ENCODE measurements at places on chromosomes 16 and 17.

- no peak for DNase-seq
Measured at GRCh38 chr16:3038256-3038655, 1.5 kb upstream of the BICDL2 start.

- DNase-seq: no peak
Measured at GRCh38 chr16:66287926-66288325, 78.6 kb upstream of the CDH5 start.

DNA sequence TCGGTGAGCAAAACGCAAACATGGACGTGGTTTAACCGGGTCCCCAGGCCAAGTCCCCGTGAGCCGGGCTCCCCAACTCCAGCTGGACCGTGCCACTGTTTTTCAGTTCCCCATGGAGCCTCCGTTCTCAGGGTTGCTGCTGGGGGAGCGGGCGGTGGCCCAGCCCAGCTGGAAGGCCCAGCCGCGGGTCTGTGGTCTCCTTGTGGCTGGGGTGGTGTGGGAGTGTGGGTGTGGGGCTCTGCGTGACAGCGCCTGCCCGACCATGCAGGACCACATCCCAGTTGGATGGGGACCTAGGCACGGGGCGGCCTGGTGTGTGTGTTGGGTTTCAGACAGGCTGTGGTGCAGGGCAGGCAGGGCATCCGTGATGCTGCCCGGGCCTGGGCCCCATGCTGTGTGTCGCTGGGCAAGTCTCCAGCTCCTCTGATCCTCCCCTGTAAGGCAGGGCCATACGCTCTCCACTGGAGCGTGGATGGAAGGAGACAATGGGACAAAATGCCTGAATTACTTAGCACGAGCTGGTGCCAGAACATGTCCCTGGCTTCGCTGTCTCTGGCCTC, 40.3 kb downstream of the COX4I1 start:
- DNase-seq: no peak

DNA sequence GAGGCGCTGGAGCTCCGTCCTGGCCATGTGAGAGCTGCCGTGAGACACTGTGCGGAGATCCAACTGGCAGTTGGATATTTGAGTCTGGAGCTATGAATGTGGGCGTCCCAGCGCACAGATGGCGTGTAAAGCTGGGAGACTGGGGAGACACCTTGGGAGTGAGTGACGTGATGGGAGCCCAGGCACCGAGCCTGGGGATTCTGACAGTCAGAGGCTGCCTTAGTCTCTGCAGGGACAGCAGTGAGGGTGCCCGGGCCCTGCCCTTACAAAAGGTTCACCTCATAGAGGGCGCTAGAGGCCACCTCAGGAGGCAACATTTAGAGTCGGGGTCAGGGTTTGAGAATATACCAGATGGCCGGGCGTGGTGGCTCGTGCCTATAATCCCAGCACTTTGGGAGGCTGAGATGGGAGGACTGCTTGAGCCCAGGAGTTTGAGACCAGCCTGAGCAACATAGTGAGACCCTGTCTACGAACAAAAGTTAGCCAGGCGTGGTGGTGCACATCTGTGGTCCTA, 194.1 kb upstream of the GSE1 start:
- no peak for DNase-seq

- no peak for DNase-seq
Measured at GRCh38 chr17:12853921-12854320, 64.6 kb downstream of the ARHGAP44 start.

DNA sequence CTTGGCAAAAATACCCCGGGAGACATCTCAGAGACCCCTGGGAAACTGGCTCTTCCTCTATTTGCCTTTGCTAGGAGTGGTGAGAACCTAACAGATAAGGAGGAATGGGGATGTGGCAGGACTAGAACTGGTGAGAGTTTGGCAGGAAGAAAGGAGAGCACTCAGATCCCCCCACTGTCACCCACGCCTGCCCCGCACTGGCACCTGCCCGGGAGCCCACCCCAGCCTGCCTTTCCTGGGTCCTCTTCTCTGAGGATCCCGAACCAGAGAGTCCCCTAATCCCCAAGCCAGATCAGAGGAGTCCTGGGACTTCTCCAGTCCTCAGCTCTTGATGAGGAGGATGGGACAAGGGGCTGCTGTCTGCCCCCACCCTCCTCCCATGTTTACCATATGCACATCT, 3.7 kb downstream of the KCNH6 start:
- DNase-seq: no peak

- no peak for DNase-seq
Measured at GRCh38 chr16:80384862-80385261, 155.9 kb upstream of the DYNLRB2 start.

DNA sequence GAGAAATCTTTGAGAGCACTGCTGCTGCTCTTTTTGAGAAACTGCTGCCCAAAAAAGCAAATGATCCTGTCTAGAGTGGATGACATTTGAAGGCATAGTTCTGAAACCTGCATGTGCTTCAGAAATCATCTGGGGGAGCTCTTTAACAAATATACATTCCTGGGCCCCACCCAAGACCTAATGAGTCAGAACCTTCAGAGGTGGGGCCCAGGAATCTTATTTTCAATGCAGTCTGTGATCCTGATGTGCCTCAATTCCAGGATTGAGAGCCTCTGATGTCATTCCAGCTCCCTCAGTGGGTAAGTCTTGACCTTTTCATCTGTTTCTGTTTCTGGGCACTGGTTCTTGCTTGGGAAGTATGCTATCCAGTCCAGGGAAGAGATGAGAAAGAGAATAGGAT, 42.3 kb downstream of the HNF1B start:
- no peak for DNase-seq

GRCh38 chr17:9432934-9433421, 142.6 kb downstream of the STX8 start:
- no peak for DNase-seq

DNA sequence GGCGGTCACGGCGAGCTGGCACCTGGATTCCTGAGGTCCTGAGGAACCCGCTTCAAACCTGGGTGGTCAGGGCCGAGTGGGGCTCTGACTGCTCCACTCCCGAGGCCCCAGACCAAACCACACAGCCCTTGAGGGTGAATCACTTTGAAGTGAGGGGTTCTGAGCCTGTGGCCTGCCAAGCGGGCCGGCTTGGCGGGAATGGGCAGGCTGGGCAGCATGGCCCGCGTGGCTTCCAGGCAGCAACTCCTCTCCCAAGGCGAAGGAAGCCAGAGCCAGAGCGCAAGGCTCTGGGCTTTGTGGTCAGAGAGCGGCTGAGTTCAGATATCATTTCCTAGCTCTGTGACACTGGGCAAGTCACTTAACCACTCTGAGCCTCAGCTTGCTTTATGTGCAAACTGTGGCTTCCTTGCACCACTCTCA, 42.7 kb downstream of the CMIP start:
- DNase-seq: no peak

DNA sequence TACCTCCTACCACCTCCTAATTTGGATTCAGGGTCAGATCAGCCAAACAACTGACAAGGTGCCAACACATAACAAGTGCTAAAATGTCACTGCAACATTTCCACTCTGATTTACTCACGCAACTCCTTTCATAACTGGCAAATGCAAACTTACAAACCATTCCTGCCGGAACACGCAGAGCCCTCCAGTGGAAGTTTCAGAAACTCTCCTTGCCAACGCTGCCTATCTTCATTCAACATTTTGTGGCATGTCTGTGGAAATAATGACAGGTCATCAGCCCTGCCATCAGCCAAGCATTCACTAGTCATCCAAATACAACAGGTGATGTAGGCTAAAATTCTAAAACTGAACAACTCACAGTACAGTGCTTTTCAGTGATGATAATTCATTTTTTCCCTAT, 37.7 kb upstream of the OR3A1 start:
- DNase-seq: no peak

DNA sequence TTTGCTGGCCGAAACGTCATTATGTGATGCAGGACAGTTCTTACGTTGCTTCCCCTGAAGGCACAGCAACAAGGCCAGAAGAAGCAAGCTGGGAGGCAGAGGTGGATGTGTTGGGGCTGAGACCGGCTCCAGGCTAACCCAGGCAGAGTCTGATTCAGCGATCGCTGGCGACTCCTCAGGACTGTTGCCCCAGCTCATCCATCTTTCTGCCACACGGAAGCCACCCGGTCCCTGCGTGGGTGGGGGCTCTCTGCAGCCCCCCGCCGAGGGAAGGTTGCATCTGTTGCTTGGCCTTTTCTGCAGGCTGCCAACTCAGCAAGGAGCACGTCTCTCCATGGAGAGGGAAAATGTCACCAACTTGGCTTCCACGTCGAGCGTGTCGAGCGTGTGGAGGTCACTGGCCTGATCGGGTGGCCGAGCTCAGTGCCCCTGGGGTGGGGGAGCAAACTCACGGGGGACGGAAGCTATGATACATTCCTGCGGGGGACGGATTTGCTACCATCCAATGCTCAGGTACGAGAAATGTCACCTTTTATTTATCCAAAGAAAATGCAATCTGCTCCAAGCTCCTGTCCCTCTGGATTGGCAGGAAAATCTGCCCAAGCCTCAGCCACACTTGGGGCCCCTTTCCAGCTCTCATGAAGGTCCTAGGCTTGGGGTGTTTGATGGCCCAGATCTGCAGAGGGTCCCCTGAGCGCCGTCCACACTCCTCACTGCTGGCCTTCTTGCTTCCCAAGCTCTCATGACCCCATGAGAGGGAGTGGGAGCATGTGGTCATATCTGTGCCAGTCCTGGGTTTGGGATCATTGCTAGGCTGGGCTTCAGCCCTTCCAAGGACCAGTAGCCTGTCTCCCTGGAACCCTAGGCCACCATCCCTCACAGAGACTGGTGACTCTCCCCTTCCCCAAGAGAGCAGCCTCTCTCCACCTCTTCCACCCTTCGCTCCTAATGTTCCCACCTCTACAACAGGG, 69.4 kb downstream of the RPH3AL start:
- DNase-seq: no peak
